ENCODE measurements at places on chromosomes 16 and 17. TPM values are rescaled to one million over a fixed set of nuclear protein-coding genes. Genes with fewer than 3 reads are reported as not detected.

- no peak for DNase-seq
Observed at GRCh38 chr17:17816831-17817551, 19.8 kb downstream of the SREBF1 start.

- DNase-seq: no peak
Observed at GRCh38 chr17:30170415-30170987, 53.9 kb downstream of the NSRP1 start.

- DNase-seq: peak; percentile 84
Observed at GRCh38 chr17:57747221-57748017, 2.3 kb upstream of the CCDC182 start.

- no peak for DNase-seq
Observed at GRCh38 chr17:19730843-19731242, 14.5 kb upstream of the SLC47A2 start.

DNA sequence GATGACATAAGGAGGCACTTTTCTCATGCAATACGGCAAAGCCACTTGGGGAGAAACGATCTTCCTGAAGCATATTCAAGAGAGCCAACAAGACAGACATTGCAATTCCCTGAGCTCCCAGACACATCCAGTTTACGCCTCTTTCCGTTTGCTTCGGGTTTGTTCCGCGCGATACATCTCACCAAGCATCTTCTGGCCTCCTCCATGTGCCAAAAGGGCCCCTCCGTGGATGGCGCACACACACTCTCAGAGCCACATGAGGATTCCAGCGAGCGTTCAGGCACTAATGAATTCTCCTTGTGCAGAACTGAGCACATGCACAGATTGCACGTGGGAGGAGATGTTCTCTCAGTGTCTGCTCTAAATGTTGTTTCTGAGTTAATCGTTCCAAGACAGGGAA, 146.7 kb upstream of the SHISA6 start:
- DNase-seq: no peak

GRCh38 chr17:43769426-43769825, 9.4 kb downstream of the DUSP3 start:
- no peak for DNase-seq

DNA sequence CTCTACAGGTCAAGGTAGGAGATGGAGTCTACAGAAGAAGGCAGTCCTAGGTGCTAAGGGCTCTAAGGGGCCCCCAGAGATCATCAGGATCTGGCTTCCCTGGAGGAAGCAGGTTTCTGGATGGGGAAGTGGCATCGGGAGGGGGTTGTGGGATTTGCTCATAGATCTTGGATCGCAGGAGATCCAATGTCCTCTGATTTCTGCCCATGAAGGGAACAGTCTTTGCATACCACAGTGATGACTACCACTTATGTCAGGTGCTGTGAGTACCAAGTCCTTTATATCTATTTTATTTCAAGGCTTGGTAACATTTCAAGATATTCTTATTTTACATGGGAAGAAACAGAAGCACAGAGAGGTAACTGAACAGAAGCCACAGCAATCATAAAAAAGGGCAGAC, 164.0 kb downstream of the RGS9 start:
- no peak for DNase-seq

DNA sequence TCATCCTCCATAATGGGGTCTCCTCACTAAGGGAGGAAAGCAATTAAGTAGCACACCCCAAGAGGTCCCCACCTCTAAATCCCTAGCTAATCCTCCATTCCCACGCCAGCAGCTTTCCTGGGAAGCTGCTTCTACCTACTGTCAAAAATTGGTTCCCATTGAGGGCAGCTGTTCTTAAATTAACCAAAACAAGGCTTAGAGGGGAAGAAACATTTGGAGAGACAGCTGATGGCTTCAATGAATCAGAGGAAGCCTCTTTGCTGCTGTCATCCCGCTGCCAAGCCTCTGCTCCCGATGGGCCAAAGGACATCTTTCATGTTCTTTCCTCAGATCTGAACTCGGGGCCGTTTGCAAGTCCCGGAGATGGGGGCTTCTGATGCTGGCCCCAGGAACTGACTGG, 26.6 kb downstream of the AIPL1 start:
- no peak for DNase-seq

DNA sequence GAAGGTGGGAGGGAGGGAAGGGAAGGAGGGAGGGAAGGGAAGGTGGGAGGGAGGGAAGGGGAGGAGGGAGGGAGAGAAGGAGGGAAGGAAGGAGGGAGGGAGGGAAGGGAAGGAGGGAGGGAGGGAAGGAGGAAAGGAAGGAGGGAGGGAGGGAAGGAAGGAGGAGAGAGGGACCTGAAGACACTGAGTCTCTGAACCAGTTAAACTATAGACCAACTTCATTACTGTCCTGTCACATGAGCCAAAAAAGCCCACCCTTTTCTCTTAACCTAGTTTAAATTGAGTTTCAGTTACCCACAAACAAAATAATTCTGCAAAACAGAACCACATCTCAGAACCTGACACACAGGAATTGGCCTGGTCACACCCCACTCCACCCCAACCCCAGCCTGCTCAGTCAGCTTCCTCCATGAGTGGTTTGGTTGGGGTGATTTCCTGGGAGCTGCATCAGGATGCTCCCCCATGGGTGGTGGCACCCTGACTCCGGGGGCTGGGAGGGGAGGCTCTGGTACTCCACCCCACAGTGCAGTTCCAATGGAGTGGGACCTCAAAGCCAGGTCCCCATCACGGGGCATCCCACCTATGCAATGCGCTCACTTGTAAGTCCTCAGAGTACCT, 4.7 kb upstream of the PRR29 start:
- peak; percentile 44 for DNase-seq

GRCh38 chr16:89034573-89034961, 57.6 kb upstream of the CBFA2T3 start:
- DNase-seq: no peak

DNA sequence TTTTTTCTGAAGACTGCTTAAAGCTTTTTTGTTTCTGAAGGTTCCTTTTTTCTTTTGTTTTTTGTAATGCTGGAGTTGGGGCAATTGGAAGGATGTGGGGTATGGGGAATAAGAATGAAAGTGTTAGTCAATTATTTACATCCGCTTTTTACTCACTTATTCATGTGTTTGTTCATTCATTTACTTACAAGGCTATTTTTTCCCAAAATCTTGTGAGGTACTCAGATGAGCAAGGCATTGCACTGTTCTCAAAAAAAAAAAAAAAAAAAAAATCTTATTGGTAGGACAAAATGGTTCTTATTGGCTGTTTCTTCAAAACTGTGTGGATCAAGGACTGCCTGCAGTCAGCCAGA, 55.7 kb downstream of the PLD6 start:
- no peak for DNase-seq

DNA sequence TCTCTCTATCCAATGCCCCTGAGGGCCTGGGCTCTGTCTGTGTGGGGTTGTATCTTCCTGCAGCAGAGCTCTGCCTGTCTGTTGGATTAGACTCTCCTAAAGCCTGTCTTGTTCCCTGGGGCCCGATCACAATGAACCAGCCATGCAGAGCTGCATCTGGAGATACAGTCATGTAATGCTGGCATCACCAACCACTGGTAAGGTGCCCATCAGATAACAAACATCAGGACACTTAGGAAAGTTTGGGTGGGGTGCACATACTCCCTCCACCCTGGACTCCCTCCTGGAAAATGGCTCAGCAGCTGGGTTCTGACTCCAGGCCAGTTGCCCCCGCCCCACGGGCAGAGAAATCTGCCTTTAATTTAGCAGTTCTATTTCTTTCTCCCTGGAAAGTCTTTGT, 61.3 kb upstream of the BRD7 start:
- DNase-seq: no peak

DNA sequence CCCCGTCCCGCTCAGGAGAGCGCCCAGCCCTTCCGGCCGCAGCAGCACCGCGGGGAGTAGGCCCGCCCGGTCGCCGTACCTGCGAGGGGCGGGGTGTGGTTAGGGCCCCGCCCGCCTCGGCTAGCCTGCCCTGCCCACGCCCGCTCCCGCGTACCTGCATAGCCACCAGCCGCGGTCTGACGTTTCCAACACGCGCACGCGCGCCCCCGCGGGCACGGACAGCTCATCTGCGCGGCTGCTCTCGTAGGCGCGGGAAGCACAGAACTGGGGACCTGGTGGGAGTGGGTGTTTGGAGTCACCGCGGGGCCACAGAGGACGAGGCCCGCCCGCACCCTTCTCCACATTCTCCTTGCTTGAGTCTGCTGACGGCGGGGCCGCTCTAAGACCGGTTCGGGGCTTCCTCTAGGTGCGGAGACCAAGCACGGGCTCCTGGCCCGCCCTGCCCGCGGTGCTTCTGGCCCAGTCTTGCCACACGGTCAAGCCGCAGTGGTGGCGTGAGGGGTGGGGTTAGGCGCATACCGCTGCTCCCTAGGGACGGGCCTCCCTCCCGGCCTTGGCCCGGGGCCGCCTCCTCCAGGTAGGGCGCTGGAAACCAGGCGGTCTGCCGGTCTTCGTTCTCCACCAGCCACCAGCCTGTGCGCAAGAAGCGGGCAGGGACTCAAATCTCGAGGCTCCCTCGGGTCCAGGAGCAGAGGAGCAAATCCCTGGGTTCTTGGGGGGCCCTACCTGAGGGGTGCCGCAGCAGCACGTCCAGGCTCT, 1.8 kb downstream of the NOXO1 start:
- DNase-seq: peak; percentile 86

- DNase-seq: peak; percentile 74
Observed at GRCh38 chr17:64130559-64131001, 636 bp upstream of the ERN1 start.

GRCh38 chr17:49969134-49969759, at the start of gene DLX4:
Gene DLX4 (plus strand): TSS chr17:49969190. CDS start chr17:49969469, 279 bp downstream.
- DNase-seq: no peak

- DNase-seq: no peak
Observed at GRCh38 chr17:31604936-31605335, 213.5 kb downstream of the RAB11FIP4 start.

GRCh38 chr16:85378145-85379040, 234.7 kb upstream of the GSE1 start:
- DNase-seq: no peak

DNA sequence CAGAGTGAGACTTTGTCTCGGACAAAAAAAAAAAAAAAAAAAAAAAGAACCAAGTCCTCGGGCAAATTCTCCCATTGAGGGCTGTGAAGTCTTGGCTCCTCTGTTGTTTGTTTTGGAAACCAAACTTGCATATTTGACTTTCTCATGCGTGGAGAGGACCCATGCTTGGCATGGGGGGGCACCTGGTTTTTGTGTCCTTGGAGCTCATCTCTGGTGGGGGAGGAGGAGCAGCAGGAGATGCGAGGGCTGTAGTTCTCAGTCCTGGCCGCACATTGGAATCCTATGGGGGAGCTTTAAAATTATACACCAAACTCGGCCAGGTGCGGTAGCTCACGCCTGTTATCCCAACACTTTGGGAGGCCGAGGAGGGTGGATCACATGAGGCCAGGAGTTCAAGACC, 74.5 kb downstream of the ABCC6 start:
- DNase-seq: no peak

GRCh38 chr16:49158029-49158642, 123.5 kb downstream of the CBLN1 start:
- DNase-seq: no peak

DNA sequence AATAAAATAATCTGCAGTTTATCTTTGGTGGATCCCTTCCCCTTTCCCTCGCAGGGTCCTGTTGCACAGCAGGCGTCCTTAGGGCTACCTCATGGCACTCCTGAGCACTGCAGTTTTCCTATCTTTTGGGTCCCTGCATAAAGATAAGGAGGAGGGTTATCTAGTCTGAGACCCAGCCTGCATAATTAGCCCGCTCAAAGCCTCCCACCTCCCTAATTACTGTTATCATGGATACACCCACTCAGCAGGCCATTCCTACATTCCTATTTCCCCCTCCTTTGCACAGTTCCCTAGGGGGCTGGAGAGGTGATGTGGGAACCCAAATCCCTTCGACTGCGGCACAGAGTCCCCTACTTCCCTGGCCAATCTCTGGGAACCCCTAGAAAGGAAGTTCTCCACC, 5.1 kb upstream of the CLUH start:
- no peak for DNase-seq

- DNase-seq: no peak
Observed at GRCh38 chr16:89898201-89898967, 20.3 kb upstream of the MC1R start.

DNA sequence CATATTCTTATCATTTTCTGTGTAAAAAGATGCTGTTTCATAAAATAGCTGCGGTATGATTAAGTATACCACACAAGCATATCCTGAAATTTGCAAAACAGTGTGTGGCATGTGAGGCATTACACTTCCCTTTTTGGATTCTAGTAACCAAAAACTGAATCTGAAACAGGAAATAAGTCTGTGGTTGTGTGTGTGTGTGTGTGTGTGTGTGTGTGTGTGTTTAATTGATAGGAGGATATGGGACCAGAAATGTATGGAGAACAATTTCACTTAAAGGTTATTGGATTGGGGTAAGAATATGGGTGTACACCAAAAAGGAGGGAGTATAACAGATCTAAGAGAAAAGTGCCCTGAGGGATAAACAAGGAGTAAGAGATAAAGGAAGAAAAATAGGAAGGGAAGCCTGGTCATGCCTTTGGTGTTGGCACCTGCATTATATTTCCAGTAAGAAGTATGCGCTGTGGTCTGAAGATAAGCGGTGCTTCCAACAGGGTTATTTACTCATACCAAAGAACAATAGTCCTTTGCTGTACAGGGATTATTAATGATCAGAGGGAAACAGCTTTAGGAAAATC, 4.0 kb downstream of the LYRM1 start:
- no peak for DNase-seq

DNA sequence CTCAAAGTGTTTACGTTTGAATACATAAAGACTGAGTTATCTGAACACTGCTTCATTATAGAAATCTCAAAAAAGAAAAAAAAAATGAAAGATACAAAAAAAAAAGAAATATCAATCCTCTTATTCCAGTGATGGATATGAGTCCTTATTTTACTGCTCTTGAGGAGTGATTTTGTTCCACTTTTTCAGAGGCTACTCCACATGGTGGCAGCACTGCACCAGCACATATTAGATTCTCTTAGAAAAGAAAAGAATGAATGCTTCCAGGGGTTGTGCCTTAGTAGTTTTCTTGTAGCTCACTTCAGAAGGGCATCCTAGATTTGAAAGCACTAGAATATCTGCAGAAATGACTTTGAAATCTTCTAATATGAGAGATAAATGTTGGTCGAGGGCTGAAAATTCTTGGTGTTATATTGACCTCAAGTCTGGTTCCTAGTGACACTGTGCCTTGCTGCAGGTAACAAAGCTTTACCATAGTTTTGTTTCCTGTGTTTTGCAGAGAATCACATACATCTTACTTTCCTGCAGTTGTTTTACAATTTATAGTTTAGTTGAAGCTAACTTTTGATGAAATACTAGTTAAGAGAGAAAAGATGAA, 25.9 kb downstream of the AP2B1 start:
- DNase-seq: no peak

GRCh38 chr17:20010936-20011335, 1.8 kb downstream of the SPECC1 start:
- no peak for DNase-seq

CCL7 gene
- not detected for polyA plus RNA-seq

SLC52A1 gene
- 0.90 TPM for polyA plus RNA-seq

MFAP4 gene
- polyA plus RNA-seq: 27.6 TPM

SEPTIN1 gene
- 5.0 TPM for polyA plus RNA-seq

TAT gene
- polyA plus RNA-seq: not detected

SOX8 gene
- polyA plus RNA-seq: 0.17 TPM

CYB5B gene
- polyA plus RNA-seq: 89.0 TPM

CACNG3 gene
- polyA plus RNA-seq: not detected

GRIN2C gene
- 0.15 TPM for polyA plus RNA-seq

TLCD2 gene
- 1.3 TPM for polyA plus RNA-seq

METTL9 gene
- 193 TPM for polyA plus RNA-seq

ASGR1 gene
- polyA plus RNA-seq: 1.4 TPM

All from kidney (tissue), 22 donors.